Heart left ventricle (tissue), 16 donors: ENCODE measurements at places on chromosomes 1 and 21.

DNA sequence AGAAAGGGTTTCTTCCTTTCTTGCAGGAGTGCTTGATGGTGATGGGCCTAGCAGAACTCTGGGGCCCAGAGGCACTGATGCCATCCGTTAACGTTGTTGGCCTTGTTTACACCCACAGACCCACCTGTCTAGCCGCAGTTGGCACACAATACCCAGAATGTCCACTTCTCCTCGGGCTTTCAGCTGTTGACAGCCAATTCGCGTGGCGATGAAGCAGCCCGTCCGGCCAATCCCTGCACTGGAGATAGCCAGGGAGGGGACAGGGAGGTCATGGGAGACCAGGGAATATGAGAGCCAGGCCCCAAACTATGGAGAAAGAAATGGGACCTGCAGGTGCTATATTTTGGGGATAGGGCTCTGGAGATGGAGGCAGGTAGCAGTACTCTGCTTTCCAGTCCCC is 5.7 kb upstream of the ARL8A start:
- DNase-seq: peak; percentile 7

DNA sequence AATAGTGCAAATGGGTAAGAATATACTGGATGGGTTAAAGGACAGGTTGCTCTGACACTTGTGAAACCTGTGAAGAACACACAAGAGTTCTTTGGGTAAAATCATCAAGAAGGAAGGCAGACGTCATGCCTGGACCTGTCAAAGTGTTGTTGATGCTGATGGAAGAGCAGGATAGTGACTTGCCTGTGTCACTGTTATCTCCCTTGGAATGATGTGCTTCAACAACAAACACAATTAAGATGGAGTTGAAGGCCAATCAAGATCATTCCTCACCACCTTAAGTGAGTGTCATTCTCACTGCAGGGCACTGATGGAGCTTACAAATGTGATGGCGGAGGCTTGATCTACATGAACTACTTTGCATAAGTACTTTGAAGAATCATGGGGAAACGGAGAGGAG is 73.2 kb downstream of the LRRN2 start:
- DNase-seq: no peak

DNA sequence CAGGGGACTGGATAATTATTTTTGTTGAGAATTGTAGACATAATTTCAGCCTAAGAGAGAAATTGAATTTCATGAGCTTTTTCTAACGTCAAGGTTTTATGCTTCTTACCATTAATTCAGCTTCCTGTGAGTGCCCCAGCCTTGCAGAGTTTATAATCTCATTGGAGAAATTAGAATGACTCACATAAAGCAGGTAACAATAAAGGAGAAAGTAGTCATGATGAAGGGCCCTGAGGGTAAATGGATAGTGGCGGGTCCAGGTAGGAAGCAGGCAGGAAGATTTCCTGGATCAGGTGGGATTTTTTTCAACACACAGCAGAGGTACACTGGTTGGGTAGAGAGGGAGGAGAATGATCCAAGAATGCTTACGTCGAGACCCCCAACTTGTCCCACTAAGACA is 311.4 kb downstream of the BARHL2 start:
- no peak for DNase-seq

- peak; percentile 73 for DNase-seq
Measured at GRCh38 chr1:27862671-27863537, 9.4 kb upstream of the THEMIS2 start.

DNA sequence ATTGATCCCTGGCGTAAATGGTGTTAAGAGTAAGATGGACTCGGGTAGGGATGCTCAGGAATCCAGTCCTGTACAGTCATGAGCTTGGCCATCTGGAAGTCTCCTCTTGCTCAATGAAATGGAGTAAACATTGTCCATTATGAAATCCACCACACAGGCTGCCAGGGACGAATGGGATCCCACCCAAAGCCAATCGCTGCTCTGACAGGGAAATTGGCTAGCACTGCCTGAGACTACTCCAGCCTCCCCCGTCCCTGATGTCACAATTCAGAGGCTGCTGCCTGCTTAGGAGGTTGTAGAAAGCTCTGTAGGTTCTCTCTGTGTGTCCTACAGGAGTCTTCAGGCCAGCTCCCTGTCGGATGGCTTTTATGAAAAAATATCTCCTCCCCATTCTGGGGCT is at the start of gene HSD11B1:
TSS of gene HSD11B1 (plus strand) at position 263 of the 400 bp plus-strand sequence. CDS start at position 360, 97 bp downstream.
- peak; percentile 73 for DNase-seq

DNA sequence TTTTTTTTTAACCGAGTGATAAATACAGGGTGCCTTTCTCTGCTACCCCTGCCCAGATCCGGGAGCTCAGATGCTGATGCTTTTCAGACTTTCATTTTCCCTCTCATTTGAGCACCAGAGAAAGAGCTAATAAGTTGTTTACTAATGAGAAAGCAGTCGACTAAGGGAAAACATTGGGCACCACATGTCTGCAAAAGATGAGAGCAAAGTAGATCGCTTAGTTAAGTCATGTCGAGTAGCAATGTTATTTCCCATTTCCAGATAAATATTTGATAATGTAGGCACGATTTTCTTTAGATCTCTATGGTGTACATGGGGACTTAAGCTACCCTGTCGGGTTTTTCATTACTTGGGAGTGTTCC is 1.2 kb downstream of the PKN2 start:
- no peak for DNase-seq

DNA sequence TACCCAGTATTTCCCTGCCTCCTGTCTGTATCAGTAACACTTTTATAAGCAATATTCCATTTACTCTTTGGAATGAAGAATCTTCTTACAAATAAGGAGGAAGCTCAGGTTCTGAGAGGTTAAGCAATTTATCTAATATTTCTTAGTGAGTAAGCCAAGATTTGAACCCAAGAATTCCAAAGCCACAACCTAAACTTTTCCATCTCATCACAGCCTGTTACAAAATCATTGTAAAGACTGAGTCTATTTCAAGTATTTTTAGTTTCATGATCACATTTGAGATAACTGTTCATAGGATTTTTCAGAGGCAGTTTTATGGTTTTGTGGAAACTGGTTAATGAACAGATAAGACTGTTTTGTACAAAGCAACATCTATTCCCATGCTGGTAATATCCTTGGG is 29.8 kb upstream of the HHAT start:
- no peak for DNase-seq

- DNase-seq: no peak
Measured at GRCh38 chr1:186620566-186621350, 59.5 kb downstream of the PTGS2 start.

- DNase-seq: no peak
Measured at GRCh38 chr1:205547936-205548827, 43.7 kb downstream of the CDK18 start.

DNA sequence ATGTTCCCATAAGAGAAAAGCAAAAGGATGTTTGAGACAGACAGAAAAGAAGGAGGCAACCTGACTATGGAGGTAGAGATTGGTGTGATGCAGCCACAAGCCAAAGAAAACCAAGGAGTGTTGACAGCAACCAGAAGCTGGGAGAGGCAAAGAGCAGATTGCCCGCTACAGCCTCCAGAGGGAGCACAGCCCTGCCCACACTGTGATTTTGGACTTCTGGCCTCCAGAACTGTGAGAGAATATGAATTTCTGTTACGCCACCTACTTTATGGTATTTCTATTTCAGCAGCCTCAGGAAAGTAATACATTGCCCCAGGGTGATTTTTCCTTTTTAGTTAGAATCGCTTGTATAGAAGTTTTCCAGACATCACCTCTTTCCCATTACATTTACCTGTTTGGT is 28.4 kb downstream of the SLAMF6 start:
- DNase-seq: no peak

DNA sequence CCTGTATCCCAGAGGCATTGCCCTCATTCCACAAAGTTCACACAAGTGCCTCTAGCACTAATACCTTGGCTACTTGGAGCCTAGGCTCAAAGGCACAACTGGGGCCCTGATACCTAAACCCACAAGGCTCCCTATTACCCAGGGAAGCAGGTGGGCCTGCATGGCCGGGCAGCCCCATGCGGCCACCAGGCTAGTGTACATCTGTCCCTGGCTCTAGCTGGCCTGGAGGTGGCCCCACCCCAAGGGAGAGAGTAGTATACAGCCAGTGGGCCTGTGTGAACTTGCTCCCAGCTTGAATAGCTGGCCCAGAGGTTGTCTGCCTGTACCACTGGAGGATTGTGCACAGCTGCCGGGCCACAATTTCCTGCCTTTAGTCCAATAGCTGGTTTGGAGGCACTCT is 52.2 kb downstream of the USP25 start:
- no peak for DNase-seq

DNA sequence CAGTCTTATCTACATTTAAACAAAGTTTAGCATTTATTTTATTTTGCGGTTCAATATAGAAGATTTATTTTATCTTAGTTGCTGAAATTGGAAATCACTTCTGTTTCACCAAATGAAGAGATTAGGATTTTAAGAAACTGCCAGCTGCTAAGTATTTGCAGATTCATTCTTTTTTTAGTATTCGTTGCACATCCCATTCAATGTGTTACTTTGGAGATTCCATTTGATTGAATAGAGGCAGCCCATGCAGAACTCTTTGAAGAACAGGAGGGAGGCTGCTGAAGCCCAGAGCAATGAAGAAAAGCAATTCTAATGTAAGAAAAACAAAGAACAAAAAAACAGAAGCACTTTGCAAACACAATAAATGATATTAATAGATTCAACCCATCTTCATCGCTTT is 38.6 kb upstream of the IL12RB2 start:
- DNase-seq: no peak

DNA sequence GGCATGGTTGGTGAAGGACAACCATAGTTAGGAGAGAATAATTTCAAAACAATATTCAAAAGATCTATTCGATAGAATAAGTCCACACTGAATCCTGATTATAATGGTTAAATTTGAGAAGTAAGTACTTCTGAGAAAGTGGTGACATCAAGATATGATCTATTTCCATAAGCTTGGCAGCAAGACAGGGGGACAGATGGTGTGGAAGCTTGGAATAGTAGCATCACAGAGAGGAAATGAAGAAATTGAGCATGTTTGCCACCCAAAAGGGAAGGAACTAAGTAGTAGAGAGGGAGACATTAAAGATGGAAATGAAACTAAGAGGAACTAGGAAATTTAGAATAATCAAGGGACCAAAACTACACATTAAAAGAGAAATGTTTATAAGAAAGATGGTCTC is 94.5 kb downstream of the OLFM3 start:
- DNase-seq: no peak

DNA sequence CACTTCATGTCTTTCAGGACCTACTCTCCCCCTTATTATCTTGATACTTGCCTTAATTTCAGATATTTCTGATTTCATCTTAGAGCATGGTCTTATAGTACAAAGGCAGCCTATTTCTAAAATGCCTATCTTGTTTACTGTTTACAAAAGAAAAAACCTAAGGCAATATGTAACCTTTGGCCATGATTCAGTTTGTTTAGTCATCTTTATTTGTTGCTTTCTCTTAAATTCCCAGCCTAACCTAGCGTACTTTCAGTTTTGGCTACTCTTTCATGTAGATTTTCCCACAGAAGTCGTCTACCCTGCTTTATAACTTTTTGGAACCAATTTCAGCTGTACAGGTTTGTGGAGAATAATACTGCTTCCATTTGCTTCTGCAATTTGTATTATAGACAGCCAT is 81.8 kb downstream of the KIF1B start:
- DNase-seq: no peak

DNA sequence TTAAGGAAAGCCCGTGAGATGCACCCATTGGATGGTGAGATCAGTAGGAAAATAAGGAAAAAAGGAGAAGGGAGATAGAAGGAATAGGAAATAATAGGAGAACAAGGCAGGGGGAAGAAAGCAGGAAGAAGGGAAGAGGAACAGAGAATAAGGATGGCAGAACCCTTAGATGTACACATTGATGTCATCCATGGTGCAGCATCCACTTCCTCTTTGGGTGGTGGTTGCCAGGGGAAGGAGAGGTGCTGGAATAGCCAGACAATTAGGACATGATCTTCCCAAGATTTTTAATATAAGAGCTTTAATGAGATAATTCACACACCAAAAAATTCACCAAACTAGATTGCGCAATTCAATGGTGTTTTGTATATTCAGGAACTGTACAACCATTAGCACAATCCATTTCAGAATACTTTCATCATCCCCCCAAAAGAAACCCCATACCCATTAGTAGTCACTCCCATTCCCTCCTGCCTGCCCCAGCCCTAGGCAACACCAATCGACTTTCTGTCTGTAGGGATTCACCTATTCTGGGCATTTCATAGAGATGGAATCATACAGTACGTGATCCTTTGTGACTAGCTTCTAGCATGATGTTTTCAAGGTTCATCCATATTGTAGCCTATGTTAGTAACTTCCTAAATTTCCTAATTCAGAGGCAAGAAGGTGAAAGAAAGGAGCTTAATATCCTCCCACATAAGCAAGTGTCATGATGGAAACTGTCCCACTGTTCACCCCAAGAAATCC is 121.4 kb downstream of the PLXNA2 start:
- no peak for DNase-seq

- no peak for DNase-seq
Measured at GRCh38 chr1:14149431-14149830, 449.1 kb upstream of the KAZN start.

DNA sequence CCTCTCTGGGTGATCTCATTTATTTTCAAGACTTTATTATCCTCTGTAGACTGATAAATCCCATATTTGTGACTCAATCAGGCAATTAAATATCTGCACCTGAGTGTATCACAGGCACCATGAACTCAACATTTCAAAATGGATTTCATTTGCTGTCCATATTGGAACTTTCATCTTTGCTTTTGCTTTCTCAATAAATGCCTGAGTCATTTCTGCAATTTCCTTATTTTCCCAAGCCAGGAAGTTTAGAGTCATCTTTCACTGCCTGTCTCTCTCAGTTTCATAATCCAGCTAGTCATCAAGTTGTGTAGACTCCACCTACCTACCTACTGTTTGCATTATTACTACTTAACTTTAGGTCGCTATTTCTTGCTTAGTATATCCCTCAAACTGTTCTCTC is 540.9 kb downstream of the LMO4 start:
- no peak for DNase-seq

DNA sequence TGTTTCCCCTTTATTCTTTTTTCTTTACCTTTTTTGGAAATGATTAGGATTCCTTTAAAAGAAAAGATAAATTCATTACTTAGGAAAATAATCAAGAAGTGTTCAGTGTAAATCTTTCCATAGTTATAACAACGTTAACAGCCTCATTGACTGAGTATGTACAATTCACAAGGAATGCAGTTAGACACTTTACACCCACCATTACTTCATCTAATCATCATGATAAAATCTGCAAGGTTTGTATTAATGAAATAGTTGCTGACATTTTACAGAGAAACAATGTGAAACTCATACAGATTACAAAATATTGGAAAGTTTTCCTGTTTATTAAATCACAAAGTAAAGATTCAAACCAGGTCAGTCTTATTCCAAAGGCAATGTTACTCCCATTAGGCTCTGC is 59.3 kb upstream of the NEGR1 start:
- DNase-seq: no peak

- no peak for DNase-seq
Measured at GRCh38 chr1:31651766-31652165, 7.1 kb upstream of the PEF1 start.

GRCh38 chr1:109399326-109399957 is 1.7 kb upstream of the SORT1 start:
- DNase-seq: no peak

GRCh38 chr1:36199934-36200741 is 24.1 kb upstream of the THRAP3 start:
- no peak for DNase-seq

GRCh38 chr1:233513431-233513830 is 100.5 kb upstream of the KCNK1 start:
- no peak for DNase-seq
